ENCODE measurements at places on chromosomes 2 and 18.

DNA sequence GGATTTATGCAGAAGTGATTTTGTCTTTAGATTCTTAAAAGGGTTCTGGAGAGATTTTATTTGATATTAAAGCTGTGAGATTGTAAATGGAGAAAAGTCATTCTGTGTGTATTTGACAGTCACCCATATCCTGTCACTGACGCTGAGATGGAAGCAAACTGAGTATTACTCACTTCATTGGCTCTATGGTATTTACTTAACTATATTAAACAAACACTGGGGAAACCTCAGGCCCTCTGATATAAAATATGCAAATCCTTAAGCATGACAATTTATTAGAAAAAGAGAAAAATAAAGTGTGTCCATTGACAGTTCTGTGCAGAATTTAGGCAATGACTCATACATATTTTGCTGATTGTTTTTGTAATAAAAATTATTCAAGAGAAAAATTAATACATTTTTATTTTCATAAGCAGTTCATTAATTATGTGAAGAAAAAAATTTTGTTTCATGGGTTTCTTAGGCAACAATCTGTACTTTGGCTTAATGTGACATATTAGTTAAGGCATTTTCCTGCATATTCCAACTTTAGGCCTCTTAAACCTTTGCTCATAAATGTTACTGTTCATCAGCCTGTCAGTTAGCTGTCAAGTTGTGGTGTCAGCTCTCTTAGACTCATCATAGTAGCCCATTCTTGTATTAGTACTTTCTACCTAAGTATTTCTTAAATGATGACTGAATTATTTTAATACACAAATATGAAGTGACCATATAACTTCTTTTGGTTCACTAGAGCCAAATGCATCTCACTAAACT is 99.9 kb downstream of the PARD3B start:
- no peak for DNase-seq

GRCh38 chr18:37403100-37403781 is 162.4 kb downstream of the CELF4 start:
- DNase-seq = no peak

- no peak for DNase-seq
These were observed 10.0 kb upstream of the THADA start for GRCh38 chr2:43605851-43606250.

GRCh38 chr2:20439503-20439902 is 7.4 kb upstream of the RHOB start:
- no peak for DNase-seq

- DNase-seq = no peak
These were observed 78.5 kb downstream of the PTPN4 start for GRCh38 chr2:119838179-119838578.

All from effector memory CD8-positive, alpha-beta T cell (primary cell).